Posterior vena cava (tissue), 2 donors: ENCODE measurements at places on chromosomes 2 and 18. TPM values are rescaled to one million over a fixed set of nuclear protein-coding genes. Genes with fewer than 3 reads are reported as not detected.

GRCh38 chr2:120517751-120518469, 172.0 kb downstream of the INHBB start:
- DNase-seq = peak; percentile 40

DNA sequence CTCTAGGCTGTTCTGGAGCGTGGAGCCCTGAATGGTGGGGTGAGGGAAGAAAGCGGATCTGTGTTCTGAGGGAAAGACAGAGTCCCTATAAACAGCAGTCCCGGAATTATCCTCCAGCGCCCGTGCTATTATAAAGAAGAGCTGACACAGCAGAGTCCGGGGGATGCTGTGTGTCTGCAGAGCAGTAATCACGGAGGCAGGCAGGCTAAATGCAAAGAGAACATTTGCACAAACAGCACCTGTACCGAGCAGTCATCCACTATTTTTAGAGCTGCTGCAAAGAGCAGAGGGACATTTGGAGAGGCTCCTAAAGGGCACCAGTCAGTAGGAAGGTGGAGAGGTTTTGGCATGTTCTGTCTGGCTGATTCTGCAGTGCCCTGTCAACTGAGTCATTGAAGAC, 293.8 kb upstream of the SLC14A2 start:
- no peak for DNase-seq

The CD8B2 gene
- not detected for total RNA-seq

The CTAGE1 gene
- not detected for total RNA-seq

- DNase-seq = no peak
Measured at GRCh38 chr2:20168048-20168726, 56.7 kb downstream of the SDC1 start.

DNA sequence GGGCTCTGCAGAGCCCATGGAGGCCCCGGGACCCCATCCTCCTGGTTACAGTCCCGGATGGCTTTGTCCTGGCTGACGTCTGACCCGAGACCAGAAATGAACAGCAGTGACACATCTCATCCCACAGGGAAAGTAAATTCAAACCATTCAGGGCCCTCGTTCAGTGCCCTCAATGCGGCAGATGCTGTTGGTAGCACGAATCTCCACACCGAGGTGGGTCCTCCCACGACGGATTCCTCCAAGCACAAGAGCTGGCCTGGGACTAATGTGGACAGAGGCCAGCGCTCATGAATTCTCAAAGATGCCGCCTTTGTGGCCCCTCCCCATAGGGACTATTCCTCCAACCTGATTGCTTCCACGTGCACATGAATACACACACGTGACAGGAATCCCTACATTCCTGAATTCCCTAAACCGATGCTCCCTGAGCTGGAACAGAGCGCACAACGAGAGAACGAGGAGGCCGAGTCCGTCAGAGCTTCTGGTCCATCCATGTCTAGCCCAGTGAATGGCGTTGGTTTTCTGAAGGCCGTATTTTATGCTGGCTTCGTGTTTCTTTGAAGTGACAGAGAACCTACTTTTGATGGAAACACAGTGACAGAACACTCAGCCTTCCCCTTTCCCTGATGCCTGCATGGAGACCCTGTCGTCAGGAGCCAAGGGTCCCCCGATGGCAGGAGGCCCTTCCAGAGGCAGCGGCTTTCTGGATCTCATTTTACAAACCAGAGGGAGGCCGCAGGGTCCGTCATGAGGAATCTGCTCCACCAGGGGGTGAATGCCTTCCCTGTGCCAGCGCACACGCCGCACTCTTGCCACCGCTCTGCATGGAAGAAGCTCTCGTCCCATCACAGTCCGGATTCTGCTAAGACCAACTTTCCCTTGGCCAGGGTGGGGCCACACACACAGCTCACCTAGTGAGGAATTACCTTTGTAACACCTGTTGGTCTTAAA, 64.3 kb upstream of the SNTG2 start:
- peak; percentile 47 for DNase-seq

The TSHZ1 gene
- total RNA-seq = 18.5 TPM

DNA sequence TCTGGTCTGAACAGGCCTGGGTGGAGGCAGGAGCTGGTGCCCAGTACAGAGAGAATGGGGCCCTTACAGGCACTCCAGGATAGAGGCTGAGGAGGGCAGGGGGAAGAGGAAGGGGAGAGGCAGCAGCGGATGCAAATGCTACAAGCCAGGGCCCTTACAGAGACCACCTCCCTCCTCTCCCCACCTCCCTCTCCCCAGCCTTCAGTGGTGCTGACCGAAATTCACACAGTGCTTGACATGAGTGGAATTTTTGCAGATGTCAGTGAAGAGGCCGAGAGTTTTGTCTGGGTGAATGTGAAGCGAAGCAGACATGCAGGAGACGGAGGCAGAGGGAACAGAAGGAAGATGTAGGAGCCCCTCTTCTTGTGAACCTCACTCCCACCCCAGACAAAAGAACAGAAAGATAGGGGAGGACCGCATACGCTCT, 31.9 kb downstream of the CIB4 start:
- peak; percentile 31 for DNase-seq

GRCh38 chr2:230234122-230234722, 8.7 kb downstream of the SP140 start:
- DNase-seq = no peak

DNA sequence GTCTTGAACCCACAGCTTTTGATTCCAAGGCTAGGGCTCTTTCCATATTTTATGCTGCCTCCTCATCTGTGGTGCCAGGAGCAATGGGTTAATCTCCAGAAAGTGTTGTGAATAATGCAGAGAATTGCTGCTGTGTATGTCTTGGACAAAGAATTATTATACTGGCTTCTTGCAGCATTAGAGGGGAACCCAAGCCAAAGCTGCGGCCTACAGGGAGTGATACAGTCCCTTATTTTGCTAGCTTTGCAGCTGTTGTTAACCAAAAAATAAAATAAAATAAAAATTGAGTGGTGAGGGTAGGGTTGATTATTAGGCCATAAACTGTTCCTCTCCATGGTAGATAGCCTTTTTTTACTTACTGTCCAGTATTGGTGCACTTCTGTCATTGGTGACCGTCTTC, 16.7 kb downstream of the WIPF1 start:
- no peak for DNase-seq

The ZNF396 gene
- 1.7 TPM for total RNA-seq

The SKOR2 gene
- total RNA-seq = not detected

The SH3BP4 gene
- total RNA-seq = 17.5 TPM

- no peak for DNase-seq
Measured at GRCh38 chr2:45105050-45105582, 95.9 kb upstream of the SIX2 start.

- no peak for DNase-seq
Measured at GRCh38 chr2:20571644-20572215, 79.2 kb downstream of the HS1BP3 start.

The RIT2 gene
- total RNA-seq = not detected

DNA sequence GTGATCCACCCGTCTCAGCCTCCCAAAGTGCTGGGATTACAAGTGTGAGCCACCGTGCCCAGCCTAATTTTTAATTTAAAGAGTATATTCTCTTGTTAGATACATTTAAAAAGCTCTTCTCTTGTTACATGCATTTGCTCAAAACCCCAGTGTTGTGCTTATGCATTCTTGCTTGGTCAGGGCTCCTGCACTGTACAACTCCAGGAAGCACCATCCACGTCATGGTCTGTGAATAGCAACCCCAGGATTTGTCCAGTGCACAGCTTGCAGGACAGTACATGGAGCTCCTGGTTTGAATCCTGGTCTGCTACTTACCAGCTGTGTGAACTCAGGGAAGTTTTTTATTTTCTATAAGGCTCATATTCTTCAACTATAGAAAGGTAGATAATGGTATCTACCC, 80.8 kb downstream of the MDH1 start:
- DNase-seq = no peak

The ELOA2 gene
- total RNA-seq = not detected

The FOXD4L1 gene
- total RNA-seq = not detected

GRCh38 chr2:26811791-26812694, 26.2 kb downstream of the CENPA start:
- DNase-seq = no peak

The LRP2 gene
- not detected for total RNA-seq

- DNase-seq = no peak
Measured at GRCh38 chr2:84889332-84889731, 8.4 kb upstream of the TRABD2A start.

DNA sequence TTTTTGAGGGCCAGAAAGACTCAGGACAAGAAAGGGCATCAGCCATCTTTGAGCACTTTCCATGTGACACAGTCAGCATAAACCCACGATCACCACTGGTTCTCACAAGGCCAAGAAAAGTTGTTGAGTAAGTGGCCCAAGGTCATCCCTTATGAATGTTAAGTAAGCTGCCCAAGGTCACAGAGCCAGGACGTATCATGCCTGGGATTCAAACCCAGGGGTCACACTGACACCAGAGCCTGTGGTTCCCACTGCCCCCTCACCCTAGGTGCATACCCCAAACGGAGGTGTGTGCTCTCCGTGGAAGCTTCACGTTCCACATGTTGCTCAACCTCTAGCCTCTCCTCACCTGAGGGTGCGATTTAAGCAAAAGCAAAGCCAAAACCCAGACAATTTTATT, 2.3 kb upstream of the CTIF start:
- DNase-seq = no peak

GRCh38 chr2:173991856-173992588, 26.8 kb upstream of the SP3 start:
- peak; percentile 96 for DNase-seq

DNA sequence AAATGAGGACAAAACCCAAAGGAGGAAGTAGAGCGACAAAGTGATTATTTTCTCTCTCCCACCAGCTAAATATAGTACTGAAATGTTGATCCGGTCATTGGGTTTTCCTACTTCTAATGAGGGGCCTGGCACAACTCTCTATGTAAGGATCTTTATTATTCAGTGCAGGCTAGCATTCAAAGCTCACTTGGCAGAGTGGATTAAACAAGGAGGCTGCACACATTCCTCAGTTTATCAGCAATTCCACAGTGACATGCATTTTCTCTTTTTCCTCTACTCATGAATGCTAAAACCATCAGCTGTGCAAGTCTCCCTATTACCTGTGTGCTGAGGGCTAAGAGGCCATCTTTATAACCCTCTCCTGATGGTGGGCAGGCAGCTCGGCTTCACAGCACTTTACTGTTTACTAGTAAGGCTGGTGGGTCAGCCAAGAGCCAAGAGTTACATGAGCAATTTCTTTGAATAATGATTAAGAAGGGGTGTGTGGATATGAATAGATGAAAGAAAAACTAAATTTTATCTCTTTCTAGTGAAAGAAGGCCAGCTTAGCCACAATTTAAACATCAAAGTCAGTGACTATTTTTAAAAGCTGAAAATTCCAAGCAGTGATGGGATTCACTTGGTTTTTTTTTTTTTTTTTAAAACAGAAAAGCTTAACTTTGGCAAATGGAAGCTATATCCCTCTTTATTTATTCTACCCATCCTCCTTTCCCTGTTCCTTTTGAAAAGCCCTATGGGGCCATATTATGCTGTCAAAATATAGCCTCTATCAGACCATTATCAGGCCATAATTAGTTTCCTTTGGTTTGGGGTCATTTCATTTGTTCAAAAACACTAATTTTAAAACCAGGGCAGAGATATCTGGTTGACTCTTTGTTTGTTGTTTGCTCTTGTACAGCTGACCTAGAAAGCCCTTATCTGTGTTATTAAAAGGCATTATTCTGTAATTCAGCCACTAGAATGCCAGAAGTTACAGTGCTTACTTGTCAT, 111.0 kb downstream of the RBM43 start:
- DNase-seq = no peak

The LRATD1 gene
- total RNA-seq = 1.9 TPM

The GCG gene
- total RNA-seq = not detected

DNA sequence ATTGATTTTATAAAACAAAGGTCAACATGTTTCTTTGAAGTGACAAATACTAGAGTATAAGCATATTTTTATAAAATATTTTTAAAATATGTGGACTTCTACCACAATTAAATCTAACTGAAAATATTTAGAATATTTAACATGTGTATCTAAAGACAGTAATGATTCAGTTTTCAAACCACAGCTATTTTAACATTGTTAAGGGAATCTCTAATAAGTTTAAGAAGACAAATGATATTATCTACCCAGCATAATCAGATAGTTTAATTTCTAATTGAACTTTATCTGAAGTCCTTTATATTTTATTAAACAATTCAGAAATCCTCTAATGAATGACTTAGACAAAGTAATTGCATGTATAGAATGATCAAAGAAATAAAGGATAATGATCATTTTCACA, 96.2 kb downstream of the VWC2L start:
- no peak for DNase-seq

DNA sequence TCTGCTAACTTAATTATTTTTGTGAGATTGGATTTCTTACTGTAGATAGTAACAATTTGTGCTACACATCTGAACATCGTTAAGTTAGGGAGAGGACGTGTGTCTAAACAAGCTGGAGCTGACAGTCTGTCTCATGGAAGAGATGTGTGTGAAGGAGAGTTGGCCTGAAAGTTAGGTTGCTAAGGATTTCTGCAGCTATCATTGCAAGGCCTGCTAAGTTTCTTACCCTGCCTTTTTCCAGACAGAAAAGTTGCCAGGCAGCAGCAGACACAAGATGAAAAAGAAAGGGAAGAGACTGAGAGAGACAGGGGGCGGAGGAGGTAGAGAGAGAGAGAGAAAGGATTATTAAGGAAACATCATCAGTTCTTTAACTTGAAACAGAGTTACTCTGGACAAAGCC, 4.1 kb upstream of the LRP1B start:
- DNase-seq = no peak

DNA sequence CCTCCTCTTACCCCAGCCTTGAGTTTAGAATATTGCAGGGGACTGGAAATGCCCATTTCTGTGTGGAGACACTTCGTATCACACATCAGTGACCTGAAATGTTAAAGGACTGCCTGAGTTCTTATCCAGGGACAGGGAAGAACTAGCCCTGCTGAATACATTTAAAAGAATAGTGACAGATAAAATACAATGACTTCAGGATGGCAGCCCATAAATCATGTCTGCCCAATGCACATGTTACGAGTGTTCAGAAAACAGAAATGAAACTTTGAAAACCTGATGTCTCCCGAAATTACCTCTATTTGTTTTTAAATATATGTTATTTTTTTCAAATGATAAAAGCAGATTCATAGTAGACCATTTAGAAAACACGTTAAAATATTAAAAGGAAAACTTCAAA, 22.3 kb upstream of the RAB12 start:
- no peak for DNase-seq

DNA sequence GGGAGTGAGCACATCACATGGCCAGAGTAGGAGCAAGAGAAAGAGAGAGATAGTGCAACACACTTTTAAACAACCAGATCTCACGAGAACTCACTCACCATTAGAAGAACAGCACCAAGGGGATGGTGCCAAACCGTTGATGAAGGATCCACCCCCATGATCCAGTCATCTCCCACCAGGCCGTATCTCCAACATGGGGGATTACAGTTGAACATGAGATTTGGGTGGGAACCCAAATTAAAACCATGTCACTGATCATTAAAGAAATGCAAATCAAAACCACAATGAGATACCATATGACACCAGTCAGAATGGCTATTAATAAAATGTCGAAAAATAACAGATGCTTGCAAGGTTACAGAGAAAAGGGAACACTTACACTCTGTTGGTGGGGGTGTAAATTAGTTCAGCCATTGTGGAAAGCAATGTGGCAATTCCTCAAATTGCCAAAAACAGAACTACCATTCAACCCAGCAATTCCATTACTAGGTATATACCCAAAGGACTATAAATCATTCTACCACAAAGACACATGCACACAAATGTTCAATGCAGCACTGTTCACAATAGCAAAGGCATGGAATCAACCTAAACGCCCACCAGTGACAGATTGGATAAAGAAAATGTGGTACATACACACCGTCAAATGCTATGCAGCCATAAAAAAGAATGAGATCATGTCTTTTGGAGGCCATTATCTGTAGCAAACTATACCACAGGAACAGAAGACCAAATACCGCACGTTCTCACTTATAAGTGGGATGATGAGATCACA, 137.1 kb downstream of the COL6A3 start:
- no peak for DNase-seq
